ENCODE measurements at places on chromosomes 3 and 15.
A peak's percentile ranks its signal among the peaks of the same experiment; 100 is the strongest.

DNA sequence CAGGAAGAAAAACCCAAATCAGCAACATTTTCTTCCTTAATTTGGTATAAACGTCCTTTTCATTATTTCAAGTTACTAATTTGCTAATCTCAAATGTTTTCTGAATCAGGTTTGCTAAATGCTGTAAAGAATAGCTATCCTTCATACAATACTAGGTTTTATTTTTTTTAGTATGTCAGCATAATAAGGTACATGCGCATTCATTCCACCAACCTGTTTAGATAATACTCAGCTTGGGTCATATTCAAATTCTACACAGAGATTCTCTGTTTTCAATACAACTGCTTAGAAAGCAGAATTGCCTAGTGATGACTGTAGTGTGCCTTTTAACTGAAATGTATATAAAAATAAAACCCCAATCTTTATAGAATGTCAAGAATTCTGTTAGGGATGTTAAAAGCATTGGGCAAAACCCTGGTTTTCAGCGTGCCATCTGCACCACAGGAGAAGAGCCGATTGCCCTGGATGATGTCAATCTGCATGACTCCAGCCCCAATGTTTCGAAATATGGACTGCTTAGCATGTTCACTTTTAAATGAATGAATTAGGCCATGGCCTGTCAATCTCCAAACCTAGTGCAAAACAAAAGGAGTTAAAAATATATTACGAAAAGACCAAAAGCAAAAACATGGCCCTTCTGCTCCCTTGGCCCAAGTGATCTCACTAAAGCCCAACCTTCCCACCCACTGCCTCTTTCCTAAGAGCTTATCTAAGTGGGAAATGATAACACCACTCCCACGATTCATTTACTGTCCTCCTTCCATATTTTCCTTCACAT is 107.4 kb downstream of the GLDN start:
- no peak for DNase-seq

GRCh38 chr3:23086331-23086730 is 116.8 kb upstream of the UBE2E2 start:
- DNase-seq: no peak

DNA sequence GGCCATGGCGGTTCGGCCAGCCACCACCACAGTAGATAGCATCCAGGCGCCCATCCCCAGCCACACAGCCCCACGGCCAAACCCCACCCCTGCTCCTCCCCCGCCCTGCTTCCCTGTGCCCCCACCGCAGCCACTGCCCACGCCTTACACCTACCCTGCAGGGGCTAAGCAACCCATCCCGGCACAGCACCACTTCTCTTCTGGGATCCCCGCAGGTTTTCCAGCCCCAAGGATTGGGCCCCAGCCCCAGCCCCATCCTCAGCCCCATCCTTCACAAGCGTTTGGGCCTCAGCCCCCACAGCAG is 29.5 kb downstream of the PTPN23 start:
- DNase-seq: no peak

DNA sequence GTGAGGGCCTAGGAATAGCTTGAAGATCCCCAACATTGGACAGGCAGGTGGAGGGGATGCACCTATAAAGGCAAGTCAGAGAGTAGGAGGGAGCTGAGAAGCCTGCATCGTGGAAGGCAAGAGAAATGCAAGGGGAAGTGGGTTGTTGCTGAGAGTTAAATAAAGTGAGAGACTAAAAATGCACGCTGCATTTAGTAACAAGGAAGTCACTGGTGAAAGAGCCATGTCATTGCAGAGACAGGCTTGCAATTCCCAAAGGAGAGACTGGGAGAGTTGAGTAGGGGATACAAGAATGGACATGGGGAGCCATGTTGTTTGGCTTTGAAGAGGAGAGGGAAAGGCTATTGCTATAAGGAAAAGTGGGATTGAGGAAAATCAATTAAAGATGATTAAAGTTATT is 77.0 kb upstream of the HEG1 start:
- DNase-seq: no peak

- DNase-seq: no peak
Measured at GRCh38 chr3:45311953-45312801, 76.2 kb upstream of the LARS2 start.

GRCh38 chr3:86958534-86958933 is 32.4 kb downstream of the VGLL3 start:
- no peak for DNase-seq

DNA sequence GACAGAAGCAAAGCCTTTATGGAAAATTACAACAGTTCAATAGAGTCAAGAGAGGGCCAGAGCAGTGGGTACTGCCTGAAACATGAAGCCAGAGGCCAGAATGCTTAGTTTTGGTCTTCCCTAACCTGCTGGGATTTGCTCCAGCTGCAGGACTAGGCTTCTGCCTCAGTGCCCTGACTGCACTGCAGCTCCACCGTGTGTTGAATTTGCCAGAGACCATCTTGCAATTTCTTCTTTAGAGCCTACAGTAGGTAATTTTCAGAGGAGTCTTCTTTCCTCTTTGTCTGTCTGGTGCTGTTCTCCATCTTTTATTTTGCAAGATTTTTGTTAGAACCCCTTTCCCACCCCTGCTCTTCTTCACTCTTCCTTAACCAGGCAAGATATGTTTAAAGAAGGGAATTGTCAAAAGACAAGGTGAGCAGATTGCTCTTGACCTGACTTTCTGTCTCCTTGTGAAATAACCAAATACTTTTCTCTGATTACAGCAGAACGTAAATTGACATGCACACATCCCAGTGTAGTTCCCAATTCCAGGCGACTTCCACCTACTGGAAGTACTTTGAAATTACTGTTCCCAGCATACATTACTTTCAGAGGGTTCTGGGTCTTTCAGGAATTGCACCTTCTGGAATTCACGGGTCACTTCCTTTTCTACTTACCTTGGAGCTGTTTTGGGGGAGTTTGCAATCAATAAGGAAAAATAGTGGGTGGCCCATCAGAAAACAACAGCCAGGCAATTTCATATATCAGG is 161.2 kb downstream of the MINAR1 start:
- no peak for DNase-seq

DNA sequence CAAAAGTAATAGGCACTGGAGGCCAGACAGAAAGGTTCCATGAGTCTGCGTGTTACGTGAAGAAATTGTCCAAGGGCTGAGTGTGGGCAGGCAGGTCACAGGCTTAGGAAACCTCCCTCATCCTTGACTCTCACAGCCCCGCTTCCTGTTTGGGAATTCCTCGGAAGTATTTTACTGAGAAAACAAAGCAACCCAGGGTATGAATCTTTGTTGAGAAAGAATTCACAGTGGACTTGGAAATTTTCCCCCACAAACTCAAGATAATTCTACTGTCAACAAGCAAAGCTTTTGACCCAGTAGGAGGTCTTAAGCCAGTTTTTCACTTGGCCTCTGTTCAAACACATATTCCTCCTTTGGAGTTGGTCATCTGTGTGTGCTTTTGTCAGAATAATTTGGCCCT is 377.1 kb upstream of the TPM1 start:
- DNase-seq: no peak

DNA sequence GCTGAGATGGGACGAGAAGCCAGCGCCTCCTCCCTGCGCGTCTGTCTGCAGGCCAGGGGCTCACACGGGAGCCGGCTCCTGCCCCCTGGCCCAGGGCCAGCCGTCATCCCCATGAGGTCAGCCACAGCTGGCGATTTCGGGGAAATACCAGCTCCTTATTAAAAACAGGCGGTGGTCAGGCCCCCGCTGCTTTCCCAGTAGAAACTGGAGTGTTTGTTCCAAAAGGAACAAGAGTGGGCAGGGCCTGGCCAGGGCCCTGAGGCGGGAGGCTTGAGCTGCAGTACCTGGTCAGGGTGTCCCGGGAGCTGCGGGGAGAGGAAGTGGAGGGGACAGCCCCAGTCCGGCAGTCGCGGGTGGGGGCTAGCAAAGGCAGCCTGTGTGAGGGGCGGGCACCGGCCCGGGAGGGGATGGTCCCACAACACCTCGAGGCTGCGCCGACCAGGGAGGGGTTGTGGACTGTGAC is 17.8 kb downstream of the MYL3 start:
- DNase-seq: peak; percentile 59

GRCh38 chr3:110016235-110016815 is 679.0 kb upstream of the DPPA4 start:
- DNase-seq: no peak

GRCh38 chr3:124519591-124520194 is 210.6 kb upstream of the UMPS start:
- no peak for DNase-seq

DNA sequence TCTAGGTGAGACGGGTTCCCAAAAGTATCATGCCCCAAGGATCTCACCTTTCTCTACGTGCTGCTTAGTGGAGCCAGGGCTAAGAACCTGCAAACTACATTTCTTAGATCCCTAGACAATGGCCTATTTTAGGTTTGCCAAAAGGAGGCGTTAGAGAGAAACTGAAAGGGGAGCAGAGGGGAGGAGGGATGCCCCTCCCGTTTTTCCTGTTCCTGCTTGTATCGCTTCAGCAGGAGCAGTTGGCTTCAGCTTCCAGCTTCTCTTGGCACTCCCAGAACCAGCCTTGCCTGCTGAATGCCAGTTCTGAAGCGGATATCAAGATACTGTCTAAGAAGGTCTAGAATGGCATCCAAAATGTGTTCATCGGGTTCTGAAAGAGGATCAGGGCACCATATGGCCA is 58.4 kb upstream of the ABHD17C start:
- no peak for DNase-seq

All from HFF-Myc (cell line).